Lower leg skin (tissue), 4 donors: ENCODE measurements at places on chromosomes 3 and 15. TPM values are rescaled to one million over a fixed set of nuclear protein-coding genes. Genes with fewer than 3 reads are reported as not detected.

- DNase-seq = peak; percentile 54
Observed at GRCh38 chr15:25811481-25811906, 51.6 kb downstream of the ATP10A start.

DNA sequence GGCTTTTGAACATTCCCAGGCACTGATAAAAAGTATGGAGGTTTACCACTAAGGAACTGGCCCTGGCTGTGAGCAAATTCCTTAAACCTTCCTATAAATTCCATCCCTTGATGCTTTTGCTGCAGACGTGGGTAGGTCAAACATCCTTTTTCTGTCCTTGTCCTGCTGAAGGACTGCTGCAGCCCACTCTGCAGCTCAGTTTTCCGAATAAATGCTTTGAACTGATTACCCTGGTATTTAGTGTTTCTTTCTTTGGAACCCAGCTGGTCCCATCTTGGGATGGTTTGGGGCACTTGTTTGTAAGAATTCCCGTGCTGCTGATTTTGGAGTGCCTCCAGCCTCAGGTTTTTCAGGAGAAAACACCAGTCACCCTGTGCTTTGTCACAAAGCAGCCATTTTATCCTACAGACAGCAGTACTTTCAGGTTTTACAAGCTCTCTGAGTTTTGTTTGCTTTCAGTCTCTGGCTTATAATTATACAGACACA, 815.9 kb downstream of the VGLL3 start:
- no peak for DNase-seq

DNA sequence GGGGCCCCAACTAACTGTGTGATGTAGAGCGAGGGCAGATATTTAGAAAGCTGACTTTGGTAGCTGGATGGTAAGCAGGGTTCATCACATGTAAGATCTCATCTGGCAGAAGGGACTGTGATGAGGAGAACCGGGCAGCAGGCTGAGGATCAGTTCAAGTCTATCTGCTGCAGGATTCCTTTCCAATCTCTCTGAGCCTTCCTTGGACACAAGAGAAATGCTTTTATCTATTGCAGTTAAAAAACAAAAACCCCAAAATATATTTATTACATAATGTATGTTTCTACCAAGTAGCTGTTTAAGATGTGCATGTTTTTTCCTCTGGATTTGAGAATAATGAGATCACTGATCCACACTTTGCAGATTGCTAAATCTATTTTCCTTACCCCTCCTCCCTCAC, 411.5 kb downstream of the RAP2B start:
- DNase-seq = no peak

The TNNC1 gene
- total RNA-seq = 15.1 TPM

DNA sequence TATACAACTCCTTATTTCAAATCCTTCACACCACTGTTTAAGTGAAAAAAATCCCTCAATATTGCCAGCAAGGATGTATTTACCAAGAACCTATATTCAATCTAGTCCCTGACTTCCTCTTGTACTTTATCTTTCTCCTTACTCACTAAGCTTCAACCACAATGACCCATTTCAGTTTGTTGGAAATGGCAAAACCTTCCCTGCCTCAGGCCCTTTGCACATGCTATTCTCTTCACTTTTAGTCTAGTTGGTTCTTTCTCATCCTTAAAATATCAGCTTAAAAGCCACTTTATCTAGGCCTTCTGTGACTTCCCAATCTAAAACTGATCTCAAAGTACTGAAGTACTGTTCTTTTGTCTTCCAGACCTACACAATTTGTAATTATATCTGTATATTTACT, 81.3 kb upstream of the ACTC1 start:
- DNase-seq = no peak

The KCNMB3 gene
- 0.19 TPM for total RNA-seq

GRCh38 chr3:136804813-136805212, 14.1 kb upstream of the SLC35G2 start:
- no peak for DNase-seq

The PLSCR4 gene
- total RNA-seq = 47.2 TPM

GRCh38 chr15:57352535-57353316, 23.6 kb upstream of the CGNL1 start:
- DNase-seq = no peak

- DNase-seq = no peak
Observed at GRCh38 chr15:70430069-70430468, 332.4 kb upstream of the TLE3 start.

DNA sequence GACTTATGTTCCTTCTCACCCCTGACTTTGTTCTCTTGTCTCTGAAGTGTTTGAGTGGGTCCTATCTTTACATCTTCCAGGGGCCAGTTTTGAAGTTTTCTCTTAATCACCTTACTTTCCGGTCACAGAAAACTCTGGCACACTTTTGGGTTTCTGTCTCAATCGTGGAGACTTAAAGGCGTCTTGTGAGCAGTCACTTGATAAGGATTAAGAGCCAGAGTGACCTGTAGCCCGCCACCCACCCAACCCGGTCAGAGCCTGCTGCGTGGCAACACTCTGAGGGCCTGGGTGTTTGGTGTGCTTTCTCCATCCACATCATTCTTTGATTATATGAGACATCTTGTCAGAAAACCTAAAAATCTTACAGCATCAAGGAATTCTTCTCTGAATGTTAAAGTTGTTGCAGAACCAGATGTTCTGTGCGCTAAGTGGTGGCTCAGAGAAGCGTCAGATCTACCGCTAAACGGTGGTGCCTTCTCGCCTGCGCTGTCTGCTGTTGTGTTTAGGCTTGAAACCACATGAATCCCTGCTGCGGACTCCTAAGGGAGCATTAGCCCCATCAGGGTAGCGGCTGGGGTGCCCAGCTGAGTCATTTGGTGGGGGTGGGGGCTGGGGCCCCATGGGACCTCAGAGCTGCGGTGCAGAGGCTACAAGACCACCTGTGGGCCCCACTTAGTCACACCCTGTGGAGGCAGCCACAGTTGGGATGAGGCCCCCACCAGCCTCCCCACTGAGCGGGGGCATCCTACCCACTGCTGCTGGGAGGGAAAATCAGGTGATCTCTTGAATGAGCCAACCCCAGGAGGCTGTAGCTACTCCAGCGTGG, 158.7 kb upstream of the BHLHE40 start:
- no peak for DNase-seq

The CD200R1 gene
- total RNA-seq = 1.8 TPM

DNA sequence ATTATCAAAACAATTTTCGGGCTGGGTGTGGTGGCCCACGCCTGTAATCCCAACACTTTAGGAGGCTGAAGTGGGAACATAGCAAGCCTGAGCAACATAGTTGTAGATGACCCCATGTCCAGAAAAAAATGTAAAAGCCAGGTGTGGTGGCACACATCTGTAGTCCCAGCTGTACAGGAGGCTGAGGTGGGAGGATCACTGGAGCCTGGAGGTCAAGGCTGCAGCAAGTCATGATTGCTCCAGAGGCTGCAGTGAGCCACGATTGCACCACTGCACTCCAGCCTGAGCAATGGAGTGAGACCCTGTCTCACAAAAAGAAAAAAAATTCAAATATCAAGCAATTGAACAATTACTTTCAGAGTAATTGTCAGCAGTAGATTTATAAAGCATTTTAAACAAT, 8.0 kb upstream of the PAQR9 start:
- no peak for DNase-seq

GRCh38 chr3:197256104-197256503, 42.3 kb downstream of the DLG1 start:
- no peak for DNase-seq

The SERPINI2 gene
- total RNA-seq = not detected

DNA sequence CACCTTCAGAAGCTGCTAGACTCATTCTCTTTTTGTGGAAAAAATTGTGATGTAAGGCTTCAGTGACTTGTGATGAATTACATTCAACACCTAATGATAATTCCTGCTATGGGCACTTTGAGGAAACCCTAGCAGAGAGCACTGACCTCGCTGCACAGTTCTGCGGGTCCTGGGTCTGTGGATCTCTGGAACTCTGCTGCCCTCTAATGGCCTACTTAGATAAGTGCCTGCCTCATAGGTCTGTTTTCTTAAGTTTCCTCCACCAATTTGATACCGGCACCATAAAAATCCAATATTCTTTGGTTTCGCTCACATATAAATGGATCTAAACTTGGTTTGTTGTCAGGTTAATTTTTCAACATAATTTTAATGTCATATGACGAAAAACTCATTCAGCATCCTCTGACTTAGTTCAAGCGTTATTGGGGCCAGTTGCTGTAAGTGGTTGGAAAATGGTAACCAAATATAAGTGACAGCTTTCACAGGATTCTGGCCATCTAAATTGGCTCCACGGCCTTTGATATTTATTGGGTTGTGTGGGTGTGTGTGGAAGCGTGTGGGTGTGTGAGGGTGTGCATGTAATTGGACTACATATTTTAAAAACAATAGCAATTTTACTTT, 10.4 kb downstream of the SLITRK3 start:
- peak; percentile 35 for DNase-seq

- no peak for DNase-seq
Observed at GRCh38 chr3:139935866-139936817, 1.2 kb downstream of the CLSTN2 start.

The RPN1 gene
- 109 TPM for total RNA-seq

The KATNBL1 gene
- total RNA-seq = 42.8 TPM

The TEX55 gene
- total RNA-seq = not detected

The CCDC13 gene
- not detected for total RNA-seq

DNA sequence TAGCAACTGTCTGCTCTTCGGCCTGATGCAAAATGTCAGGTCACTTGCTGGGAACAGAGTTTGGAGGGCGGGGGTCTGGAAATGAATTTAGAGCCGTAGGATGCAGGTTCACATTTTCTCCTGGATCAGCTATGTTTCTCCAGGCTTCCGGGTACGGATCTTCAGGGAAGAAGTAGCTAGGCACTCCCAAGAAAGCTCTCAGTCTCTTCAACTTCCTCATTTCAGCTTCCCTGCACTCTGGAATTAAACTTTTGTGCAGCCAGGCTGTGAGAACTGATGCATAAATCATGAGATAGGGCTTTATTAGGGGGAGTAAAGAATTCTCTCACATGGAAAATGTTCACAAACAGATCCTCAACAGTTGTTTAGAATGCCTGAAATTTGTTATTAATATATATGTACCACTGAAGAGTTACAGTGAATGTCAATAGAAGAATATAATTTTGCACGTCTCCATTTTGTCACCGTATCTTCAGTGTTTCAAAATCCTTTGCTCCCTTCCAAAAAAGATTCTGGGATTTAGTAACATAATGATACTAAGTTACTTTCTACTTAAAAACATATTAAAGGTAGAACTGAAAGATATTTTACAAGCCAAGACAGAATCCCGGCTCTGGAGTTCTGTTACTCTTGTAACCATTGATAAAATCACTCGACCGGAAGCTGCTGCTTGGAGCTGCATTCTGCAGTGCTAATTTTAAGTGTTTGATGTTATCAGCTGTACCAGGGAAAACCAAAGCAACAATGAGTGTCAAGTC, 178.5 kb upstream of the P2RY1 start:
- DNase-seq = no peak

DNA sequence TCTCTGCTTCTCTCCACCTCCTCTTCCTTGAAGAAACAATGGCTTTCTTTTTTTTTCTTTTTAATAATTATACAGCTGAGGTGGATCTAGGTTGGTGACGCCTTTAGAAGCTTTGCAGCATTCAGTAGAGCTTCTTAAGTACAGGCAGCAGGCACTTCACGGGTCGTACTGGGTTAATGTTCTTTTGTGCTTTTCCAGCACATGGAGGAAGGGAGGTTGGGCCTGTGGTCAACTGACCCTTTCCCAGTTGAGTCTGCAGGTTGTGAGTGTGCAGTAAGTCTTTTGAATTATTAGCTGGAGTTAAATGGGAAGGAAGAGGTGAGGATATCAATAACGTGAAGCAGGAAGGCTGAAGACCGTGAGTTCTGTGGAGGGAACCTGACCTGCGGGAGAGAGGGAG, 7.0 kb downstream of the TRAK1 start:
- no peak for DNase-seq

DNA sequence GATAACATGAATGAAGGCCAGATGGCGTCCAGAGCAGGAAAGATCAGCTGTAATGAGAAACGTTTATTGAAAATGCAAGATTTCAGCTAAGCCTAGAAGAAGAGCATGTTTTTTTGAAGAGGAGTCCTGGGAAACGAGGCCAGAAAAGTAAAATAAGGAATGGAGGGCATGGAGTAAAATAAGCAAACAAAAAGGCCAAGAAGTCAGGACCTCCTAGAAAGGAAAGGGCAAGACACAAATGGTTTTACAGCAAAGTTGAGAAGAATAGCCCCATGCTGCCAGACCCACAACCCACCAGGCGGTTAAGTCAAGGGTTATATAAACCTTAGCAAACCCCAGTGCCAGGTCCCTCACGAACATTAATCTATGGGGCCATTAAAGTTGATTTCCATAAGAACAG, 30.5 kb downstream of the LRIG1 start:
- DNase-seq = no peak

DNA sequence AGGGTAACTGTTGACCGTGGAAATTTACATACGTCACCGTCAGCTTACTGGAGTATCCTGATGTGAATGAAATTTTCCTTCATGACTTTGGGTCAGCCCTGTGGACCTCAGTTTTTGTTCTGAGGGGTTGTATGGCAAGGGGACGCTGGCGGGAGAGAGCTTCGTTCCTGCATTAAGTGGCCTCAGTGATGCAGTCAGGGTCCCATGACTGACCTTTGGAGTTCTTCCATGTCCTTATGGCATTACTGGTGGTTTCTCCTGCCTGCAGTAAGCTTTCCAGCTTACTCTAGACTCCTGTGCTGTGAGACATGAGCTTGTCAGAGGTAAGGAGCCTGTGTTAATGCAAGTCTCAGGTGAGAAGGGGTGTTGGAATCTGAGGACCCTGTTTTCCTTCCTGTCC, 1.8 kb downstream of the CD276 start:
- DNase-seq = no peak

GRCh38 chr15:67523330-67523729, 2.4 kb downstream of the C15orf61 start:
- no peak for DNase-seq

DNA sequence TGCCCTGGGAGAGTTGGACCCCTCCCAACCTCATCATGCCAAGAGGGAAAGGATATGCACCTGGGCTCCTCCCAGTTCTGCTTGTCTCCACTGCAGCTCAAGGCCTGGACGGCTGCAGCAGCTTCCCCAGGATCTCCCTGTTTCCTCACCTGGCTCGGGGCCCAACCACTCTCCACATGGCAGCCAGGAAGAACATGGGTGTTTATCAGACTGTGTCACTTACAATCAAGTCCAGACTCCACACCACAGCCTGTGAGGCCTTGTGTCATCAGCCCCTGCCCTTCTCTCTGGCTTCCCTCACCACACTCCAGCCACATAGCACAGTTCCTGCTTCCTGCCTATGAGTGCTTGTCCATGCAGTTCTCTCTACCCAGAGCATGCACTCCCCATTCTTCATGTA, 534.4 kb downstream of the EPHB1 start:
- DNase-seq = no peak

DNA sequence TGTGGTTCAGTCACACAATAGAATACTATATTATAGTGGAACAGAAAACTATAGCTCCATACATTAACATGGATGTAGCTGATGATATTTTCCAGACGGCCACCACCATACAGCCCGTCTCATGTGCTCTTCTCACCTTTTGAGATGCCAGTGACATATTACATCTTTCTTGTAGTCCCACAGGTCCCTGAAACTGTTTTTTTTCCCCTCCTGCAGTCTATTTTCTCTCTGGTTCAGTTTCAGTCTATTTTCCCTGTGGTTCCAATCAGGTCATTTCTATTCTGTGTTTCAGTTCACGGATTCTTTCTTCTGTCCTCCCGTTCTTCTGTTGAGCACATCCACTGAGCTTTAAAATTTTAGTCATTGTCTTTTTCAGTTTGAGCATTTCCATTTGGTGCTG, 72.2 kb downstream of the PPCDC start:
- DNase-seq = no peak

GRCh38 chr15:98506172-98506571, 142.2 kb upstream of the IGF1R start:
- peak; percentile 68 for DNase-seq

- DNase-seq = no peak
Observed at GRCh38 chr3:104523136-104523535, 843.6 kb upstream of the ALCAM start.

GRCh38 chr3:153026026-153026425, 136.0 kb upstream of the RAP2B start:
- no peak for DNase-seq
